ENCODE measurements at places on chromosomes 7 and 10.

DNA sequence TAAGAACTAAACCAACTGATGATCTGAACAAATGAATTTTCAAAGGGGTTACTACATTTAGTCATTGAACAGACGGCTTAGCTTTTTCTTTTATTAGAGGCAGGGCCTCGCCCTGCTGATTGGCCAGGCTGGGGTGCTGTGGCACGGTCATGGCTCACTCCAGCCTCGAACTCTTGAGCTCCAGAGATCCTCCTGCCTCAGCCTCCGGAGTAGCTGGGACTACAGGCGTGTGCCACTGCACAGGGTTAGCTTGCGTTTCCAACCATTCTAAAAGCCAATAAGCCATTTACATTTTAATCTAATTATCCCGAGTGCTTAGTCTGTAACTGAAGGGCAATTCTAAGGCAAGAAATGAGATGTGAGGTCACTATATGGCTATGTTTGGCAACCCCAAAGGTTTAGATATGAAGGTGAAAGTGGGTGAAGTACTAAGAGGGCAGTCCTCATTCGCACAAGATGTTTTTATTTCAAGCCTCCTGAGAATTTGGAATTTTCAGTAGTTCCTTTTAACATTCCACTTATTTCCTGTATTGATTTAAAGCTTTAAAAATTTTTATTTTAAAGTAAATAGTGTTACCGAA is 1.6 kb upstream of the CDK13 start:
- DNase-seq = no peak

GRCh38 chr10:70461397-70462348 is 16.9 kb upstream of the PALD1 start:
- DNase-seq = no peak

GRCh38 chr10:64449603-64450002 is 928.4 kb downstream of the REEP3 start:
- no peak for DNase-seq

DNA sequence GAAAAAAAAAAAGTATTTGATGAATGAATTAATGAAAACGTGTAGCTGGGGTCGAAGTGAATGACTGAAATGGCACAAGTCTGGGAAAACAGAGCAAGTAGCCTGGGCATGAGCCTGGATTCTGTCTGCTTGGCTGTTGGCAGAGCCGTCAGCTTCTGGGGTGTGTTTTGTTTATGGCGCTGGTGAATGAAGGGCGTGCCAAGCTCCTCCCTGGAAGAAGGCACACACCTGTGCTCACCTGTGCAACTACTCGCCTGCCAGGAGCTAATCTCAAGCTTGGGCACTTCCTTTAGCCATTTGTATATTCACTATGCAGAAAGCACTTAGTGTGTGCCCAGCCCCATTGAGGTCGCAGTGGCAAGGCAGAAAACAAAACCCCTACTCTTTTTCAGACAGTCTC is 74.1 kb downstream of the GTF2IRD1 start:
- no peak for DNase-seq

- DNase-seq = no peak
Observed at GRCh38 chr7:17013204-17013603, 131.4 kb upstream of the AGR3 start.

GRCh38 chr7:147611431-147611830 is 979.1 kb upstream of the C7orf33 start:
- DNase-seq = no peak

- DNase-seq = no peak
Observed at GRCh38 chr7:17147409-17147808, 151.0 kb upstream of the AHR start.

DNA sequence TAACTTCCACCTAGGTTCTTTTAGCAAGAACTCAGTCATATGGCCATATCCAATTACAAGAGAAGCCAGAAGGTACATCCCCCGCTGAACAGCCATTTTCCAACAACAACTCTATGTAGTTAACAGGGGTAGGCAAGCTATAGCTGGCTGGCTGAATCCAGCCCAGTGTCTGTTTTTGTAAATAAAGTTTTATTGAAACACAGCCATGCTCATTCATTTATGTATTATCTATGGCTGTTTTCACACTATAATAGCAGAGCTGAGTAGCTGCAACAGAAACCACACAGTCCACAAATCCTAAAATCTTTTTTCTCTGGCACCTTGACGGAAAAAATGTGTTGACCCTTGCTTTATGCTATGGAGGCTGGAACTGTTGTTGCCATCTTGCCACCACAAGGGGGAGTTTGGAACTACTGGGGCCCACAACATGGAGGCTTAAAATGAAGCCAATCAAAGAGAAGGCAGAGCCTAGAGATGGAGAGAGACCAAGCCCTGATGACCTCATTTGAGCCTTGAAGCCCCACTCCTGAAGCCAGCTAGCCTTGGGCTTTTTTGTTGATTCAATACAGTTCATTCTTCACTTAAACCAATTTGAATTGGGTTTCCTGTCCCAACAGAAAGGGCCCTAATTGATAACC is 33.3 kb upstream of the XPNPEP1 start:
- no peak for DNase-seq

DNA sequence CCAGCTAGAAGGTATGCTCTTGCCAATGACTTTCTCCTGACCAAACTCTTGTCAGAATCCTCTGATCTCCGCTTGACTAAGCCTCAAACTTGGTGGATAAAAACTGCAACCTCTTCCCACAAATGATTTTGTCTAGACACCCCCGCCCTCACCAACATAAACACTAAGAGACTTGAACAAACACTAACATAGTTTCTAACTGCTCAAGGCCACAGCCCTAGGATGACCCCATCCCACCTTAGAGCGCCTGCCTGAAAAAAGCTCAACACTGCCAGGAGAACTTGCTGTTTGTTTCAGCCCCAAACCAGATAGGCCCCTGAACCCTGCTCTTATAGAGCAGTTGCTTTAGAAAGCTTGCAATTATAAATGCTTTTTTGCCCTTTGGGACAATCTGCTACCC is 71.8 kb downstream of the LRRN3 start:
- no peak for DNase-seq

DNA sequence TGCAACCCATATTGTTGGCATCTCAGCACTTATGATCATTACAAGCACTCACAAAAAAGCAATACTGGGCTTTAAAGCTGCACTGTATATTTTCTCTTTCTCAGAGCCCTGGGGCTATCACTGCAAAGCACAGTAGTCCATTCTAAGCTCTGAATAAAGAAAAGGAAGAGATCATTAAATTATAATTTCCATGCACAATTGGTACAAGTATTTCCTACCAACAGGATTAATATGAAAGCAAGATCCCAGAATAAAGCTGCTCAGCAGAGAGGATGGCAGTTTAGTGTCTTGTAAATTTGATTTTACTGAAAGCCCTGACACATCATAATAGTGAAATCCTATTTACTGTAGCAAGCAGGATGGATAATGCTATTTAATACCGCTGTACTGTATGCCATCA is 205.3 kb downstream of the CHCHD3 start:
- DNase-seq = no peak

DNA sequence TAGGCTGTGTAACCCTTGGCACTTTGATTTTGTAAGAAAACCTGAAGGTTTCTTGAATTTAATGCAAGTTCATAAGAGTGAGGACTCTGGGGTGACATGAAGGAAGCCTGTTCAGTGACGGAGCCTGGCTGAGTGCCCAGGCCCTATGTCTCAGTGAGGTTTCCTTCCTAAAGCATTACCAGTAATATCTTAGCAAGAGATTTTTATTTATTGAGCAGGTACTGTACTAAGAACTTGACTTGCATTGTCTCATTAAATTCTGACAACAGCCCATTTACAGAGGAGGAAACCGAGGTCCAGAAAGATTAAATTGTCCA is 197.2 kb downstream of the HECW1 start:
- DNase-seq = no peak

DNA sequence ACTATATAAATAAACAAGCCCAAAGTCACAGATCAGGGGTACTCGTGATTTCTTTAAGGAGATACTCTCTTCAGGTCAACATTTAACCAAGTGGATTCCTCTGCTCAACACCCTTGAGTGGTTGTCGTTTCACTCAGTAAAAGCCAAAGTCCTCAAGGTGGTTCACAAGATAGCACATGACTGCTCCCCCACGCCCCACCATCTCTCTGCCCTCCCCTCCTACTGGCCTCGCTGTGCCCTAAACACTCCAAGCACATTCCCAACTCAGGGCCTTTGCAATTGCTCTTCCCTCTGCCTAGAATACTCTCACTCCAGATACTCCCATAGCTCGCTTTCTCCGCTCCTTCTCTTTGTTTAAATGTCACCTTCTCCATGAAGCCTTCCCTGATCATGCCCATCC is 72.1 kb upstream of the FHIP2A start:
- DNase-seq = no peak

DNA sequence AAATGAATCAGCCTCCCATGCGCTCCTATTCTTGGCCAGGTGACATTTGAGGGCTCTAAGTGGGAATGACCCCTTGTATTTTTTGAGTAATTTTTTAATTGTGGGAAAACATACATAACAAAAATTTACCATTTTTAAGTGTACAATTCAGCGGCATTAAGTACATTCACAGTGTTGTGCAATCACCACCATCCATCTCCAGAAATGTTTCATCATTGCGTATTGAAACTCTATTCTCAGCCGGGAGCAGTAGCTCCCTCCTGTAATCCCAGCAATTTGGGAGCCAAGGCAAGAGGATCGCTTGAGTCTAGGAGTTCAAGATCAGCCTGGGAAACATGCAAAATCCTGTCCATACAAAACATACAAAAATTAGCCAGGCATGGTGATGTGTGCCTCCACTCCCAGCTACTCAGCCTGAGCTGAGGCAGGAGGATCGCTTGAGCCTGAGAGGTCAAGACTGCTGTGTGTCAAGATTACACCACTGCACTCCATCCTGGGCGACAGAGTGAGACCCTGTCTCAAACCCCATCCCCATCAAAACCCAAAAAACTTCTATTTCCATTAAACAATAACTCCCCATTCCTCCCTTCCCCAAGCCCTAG is 2.5 kb downstream of the ANTXRL start:
- no peak for DNase-seq

DNA sequence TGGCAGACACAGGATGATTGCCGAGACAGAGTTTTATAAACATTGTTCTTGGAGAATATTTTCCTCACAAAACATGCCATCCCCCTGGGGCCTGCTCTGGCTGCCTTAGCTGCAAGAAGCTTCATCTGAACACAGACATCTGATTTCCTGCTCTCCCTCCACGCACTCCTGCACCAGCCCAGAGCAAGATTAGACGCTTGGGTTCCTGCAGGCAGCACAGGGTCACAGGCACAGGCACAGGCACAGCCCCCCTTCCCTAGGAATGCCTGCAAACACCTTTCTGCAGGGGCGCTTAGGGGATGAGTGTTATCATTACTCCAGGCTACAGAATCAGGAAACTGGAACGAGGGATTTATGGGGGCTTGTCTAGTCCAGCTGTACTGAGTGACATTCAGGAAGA is 450.3 kb downstream of the GRID1 start:
- DNase-seq = no peak

DNA sequence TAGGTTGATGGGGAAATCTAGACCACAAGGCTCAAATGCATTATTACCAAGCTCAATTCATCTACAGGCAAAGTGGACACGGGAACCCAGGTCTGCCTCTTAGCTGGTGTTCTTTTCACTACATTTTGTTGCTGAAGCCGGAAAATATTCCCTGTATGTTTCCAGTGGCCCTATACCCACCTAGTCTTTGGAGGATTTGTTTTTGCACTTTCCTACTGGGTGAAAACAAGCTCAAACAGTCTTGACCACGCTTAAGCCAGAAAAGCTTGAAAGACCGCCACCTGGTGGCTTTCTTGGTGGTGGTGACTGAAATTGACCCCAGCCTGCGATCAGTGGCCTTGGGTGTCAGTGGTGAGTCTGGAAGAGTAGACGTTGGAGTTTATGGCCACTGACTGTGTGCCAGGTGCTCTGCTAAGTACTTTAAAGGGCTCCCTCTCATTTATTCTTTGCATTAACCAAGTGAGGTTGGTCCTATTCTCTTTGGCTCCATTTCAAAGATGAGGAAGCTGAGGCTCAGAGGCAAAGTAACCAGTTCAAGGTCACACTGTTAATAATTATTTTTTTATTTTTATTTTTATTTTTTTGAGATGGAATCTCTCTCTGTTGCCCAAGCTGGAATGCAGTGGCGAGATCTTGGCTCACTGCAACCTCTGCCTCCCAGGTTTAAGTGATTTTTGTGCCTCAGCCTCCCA is 11.1 kb upstream of the CRTAC1 start:
- peak; percentile 49 for DNase-seq

GRCh38 chr7:77679608-77680007 is 16.7 kb upstream of the RSBN1L start:
- no peak for DNase-seq

Data from H1 (cell line).